Sigmoid colon (tissue), 7 donors: ENCODE measurements at places on chromosomes 6 and 20. TPM values are rescaled to one million over a fixed set of nuclear protein-coding genes. Genes with fewer than 3 reads are reported as not detected.

DNA sequence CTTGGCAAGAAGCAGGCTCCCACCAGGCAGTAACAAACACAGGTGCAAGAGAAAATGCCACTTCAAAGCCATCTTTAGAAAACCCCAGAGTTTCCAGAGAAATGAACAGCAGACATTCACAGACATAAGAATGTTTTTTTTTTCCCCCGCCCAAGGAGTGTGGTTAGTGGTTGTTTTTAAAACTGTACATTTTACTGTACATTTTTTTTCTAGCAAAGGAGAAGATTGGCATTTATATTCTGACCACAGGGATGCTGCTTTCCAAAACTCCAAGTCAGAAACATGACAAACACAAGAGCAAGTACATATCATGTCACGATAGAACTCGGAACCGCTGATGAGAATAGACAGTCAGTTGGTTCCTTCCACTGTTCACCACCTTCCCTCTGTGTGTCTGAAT lies 197.9 kb downstream of the LRFN2 start:
- H3K4me3 ChIP-seq, result no peak overlapping the region
- DNase-seq, result no peak
- no peaks in the 10 kb centered on the region for H3K4me1 ChIP-seq
- peaks cover 20% of the 10 kb centered on the region for H3K27me3 ChIP-seq

- no peak overlapping the region for H3K4me3 ChIP-seq
- no peak for DNase-seq
- no peaks in the 10 kb centered on the region for H3K36me3 ChIP-seq
- H3K4me1 ChIP-seq, result no peaks in the 10 kb centered on the region
- H3K27me3 ChIP-seq, result no peaks in the 10 kb centered on the region
These were observed 77.6 kb downstream of the SCML4 start for GRCh38 chr6:107746461-107747030.

GRCh38 chr6:63418741-63419140 lies 99.0 kb upstream of the LGSN start:
- H3K4me1 ChIP-seq, result no peaks in the 10 kb centered on the region
- no peaks in the 10 kb centered on the region for H3K27me3 ChIP-seq
- no peaks in the 10 kb centered on the region for H3K36me3 ChIP-seq
- DNase-seq, result no peak
- H3K4me3 ChIP-seq, result no peak overlapping the region

GRCh38 chr6:57276946-57277345 lies 40.5 kb upstream of the PRIM2 start:
- DNase-seq, result no peak
- no peaks in the 10 kb centered on the region for H3K27me3 ChIP-seq
- H3K4me3 ChIP-seq, result no peak overlapping the region
- peaks cover 14% of the 10 kb centered on the region for H3K4me1 ChIP-seq
- H3K27ac ChIP-seq, result no peak overlapping the region

DNA sequence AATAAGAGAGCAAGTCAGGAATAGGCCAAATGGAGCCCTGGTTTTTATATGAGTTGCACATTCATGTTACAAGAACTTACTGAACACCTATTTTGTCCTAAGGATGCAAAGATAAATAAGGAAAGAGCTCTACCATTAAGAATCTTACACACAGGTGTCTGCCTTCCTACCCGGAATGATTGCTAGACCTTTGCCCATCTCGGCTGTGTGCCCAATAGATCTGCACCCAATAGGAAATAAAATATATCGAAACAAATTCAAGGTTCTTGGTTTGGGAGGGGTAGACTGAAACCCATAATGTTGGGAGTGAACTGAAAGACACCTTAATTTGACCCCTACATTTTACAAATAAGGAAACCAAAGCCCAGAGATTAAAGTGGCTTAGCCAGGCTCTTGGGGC lies 48.9 kb downstream of the EDN1 start:
- no peak overlapping the region for H3K27ac ChIP-seq
- H3K4me1 ChIP-seq, result no peaks in the 10 kb centered on the region
- no peak for DNase-seq
- no peaks in the 10 kb centered on the region for H3K27me3 ChIP-seq
- H3K36me3 ChIP-seq, result no peaks in the 10 kb centered on the region
- no peak overlapping the region for H3K4me3 ChIP-seq

GRCh38 chr6:25899123-25899522 lies 25.1 kb upstream of the SLC17A3 start:
- DNase-seq, result no peak
- H3K27ac ChIP-seq, result no peak overlapping the region
- no peak overlapping the region for H3K4me3 ChIP-seq

- H3K4me1 ChIP-seq, result no peaks in the 10 kb centered on the region
- H3K27me3 ChIP-seq, result no peaks in the 10 kb centered on the region
- H3K36me3 ChIP-seq, result no peaks in the 10 kb centered on the region
- no peak overlapping the region for H3K27ac ChIP-seq
These were observed 80.5 kb downstream of the SMPDL3A start for GRCh38 chr6:122869437-122870024.

- peaks cover 56% of the 10 kb centered on the region for H3K4me1 ChIP-seq
- H3K36me3 ChIP-seq, result no peaks in the 10 kb centered on the region
- H3K4me3 ChIP-seq, result no peak overlapping the region
- DNase-seq, result no peak
- H3K27ac ChIP-seq, result no peak overlapping the region
These were observed 4.9 kb downstream of the CHD6 start for GRCh38 chr20:41613321-41613720.

DNA sequence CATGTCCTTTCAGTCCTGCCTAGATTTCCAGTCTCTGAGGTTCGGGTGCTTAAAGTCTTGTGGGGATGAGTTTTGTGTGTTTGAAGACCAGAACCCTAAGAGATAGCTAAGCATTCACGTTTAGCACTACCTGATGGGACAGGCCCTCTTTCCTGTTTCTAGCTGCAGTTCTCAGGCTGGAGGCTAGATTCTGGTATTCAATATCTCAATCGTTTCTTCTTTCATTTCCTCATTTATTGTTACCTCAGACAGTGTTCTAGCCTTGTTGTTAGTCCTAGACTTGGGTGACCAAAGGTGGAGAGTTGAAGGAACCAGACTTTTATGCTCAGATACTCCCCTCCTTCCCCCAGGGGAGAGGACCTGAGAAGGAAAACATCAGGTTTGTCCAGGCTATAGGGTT lies 16.8 kb downstream of the CEP250 start:
- peaks cover 44% of the 10 kb centered on the region for H3K36me3 ChIP-seq
- DNase-seq, result no peak
- no peaks in the 10 kb centered on the region for H3K27me3 ChIP-seq
- no peaks in the 10 kb centered on the region for H3K4me1 ChIP-seq
- H3K4me3 ChIP-seq, result no peak overlapping the region
- H3K27ac ChIP-seq, result no peak overlapping the region

GRCh38 chr6:20589266-20589665 lies 55.0 kb downstream of the CDKAL1 start:
- no peak overlapping the region for H3K27ac ChIP-seq
- no peak overlapping the region for H3K4me3 ChIP-seq
- no peaks in the 10 kb centered on the region for H3K4me1 ChIP-seq
- no peak for DNase-seq

- H3K4me3 ChIP-seq, result no peak overlapping the region
- H3K36me3 ChIP-seq, result no peaks in the 10 kb centered on the region
- H3K27ac ChIP-seq, result no peak overlapping the region
- no peaks in the 10 kb centered on the region for H3K27me3 ChIP-seq
These were observed 499.8 kb upstream of the PTCHD4 start for GRCh38 chr6:48610846-48611245.

GRCh38 chr20:49987015-49987867 lies 4.5 kb downstream of the SNAI1 start:
- no peak overlapping the region for H3K4me3 ChIP-seq
- H3K27ac ChIP-seq, result peak overlapping the region; percentile 69
- no peaks in the 10 kb centered on the region for H3K27me3 ChIP-seq
- DNase-seq, result no peak

DNA sequence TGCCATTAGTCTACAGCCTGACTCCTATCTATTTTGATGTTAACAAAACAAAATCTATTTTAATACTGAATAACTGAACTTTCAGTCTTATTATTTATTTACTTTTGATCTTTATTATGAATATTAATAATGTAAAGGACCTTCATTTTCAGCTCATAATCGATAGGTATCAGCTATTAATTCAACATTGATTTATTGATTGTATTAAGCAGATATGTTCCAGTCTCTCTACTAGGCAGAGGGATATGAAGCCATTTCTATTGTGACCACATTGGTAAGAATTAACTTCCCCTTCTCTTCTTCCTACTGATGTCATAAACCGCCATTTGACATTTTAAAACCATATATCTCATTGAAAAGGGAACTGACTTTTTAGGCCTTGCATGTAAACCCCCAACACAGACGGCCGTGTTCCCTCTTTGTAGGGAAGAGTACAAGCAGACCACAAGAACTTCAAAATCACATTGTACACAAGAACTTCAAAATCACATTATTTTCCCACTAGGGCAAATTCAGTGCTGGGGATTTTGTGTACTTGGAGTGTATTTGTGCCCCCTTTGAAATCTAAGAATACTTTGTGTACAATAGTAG lies 69.5 kb upstream of the FABP7 start:
- DNase-seq, result no peak
- no peak overlapping the region for H3K4me3 ChIP-seq
- H3K27me3 ChIP-seq, result no peaks in the 10 kb centered on the region
- no peaks in the 10 kb centered on the region for H3K36me3 ChIP-seq

GRCh38 chr6:7418238-7418905 lies 28.8 kb downstream of the RIOK1 start:
- no peak overlapping the region for H3K27ac ChIP-seq
- no peak for DNase-seq
- peaks cover 53% of the 10 kb centered on the region for H3K36me3 ChIP-seq
- no peak overlapping the region for H3K4me3 ChIP-seq
- no peaks in the 10 kb centered on the region for H3K27me3 ChIP-seq

GRCh38 chr6:34484899-34485298 lies 19.0 kb downstream of the PACSIN1 start:
- no peak for DNase-seq
- no peaks in the 10 kb centered on the region for H3K36me3 ChIP-seq
- H3K4me3 ChIP-seq, result no peak overlapping the region

DNA sequence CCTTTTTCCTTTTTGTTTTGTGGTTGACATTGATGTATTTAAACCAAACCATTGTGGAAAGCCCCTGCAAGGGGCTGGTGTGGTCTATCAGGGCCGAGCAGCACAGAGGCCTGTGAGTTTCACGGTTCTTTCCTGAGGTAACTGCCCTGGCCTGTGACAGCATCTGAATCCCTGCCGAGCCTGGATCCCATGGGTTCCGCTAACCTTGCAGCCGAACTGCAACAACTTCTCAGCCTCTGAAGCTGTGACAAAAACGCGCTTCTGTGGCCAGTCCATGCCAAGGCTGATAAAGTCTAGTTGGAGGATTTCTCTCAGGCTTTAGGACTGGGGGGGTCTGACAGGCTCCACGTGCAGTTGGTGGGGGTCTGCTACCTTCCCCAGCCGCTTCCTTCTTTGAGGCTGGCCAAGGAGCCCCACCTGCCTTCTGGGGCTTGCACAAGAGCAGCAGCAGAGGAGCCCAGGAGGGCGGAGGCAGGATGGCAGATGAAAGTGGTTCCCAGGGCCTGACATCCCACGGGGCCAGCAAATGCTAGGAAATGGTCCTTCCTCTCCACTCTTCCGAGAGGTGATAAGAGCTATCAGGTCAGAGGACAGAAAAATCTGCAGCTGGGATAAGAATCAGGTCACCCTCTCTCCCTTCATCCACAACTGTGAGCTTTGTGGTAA lies 150.9 kb downstream of the PREX1 start:
- H3K36me3 ChIP-seq, result no peaks in the 10 kb centered on the region
- H3K4me1 ChIP-seq, result peaks cover 3% of the 10 kb centered on the region
- no peak for DNase-seq
- H3K27ac ChIP-seq, result no peak overlapping the region
- H3K27me3 ChIP-seq, result no peaks in the 10 kb centered on the region

GRCh38 chr20:3135507-3136070 lies 24.1 kb downstream of the FASTKD5 start:
- no peak overlapping the region for H3K4me3 ChIP-seq
- H3K27ac ChIP-seq, result no peak overlapping the region
- no peaks in the 10 kb centered on the region for H3K36me3 ChIP-seq
- H3K4me1 ChIP-seq, result no peaks in the 10 kb centered on the region
- no peaks in the 10 kb centered on the region for H3K27me3 ChIP-seq

- H3K27me3 ChIP-seq, result no peaks in the 10 kb centered on the region
- H3K27ac ChIP-seq, result no peak overlapping the region
- H3K4me1 ChIP-seq, result no peaks in the 10 kb centered on the region
- no peak for DNase-seq
These were observed 108.6 kb upstream of the VGLL2 start for GRCh38 chr6:117156741-117157140.

DNA sequence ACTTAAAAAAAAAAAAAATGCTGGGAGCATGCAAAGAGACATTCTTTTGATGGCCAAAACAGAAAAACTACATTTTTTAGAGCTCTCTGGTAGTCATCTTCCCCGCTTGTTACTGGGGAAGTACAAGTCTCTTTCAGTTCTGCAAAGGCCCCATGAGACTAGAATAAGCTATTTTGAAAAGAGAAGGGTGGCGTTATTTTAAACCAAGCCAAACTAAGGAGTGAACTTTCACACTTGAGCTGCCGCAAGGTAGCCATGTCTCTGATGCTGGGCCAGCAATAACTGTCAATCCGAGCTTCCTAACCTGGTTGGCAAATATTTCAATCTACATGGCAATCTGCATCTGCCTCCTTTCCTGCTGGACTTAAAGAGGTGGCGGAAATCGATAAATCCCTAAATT lies 96.7 kb downstream of the L3MBTL3 start:
- no peak overlapping the region for H3K4me3 ChIP-seq
- DNase-seq, result no peak
- H3K4me1 ChIP-seq, result no peaks in the 10 kb centered on the region
- H3K27ac ChIP-seq, result no peak overlapping the region
- H3K36me3 ChIP-seq, result no peaks in the 10 kb centered on the region

GRCh38 chr6:42171813-42172581 lies 1.2 kb upstream of the GUCA1A start:
- H3K36me3 ChIP-seq, result no peaks in the 10 kb centered on the region
- DNase-seq, result no peak
- H3K4me1 ChIP-seq, result no peaks in the 10 kb centered on the region
- no peaks in the 10 kb centered on the region for H3K27me3 ChIP-seq

- H3K27me3 ChIP-seq, result no peaks in the 10 kb centered on the region
- no peak overlapping the region for H3K4me3 ChIP-seq
- DNase-seq, result no peak
- no peaks in the 10 kb centered on the region for H3K36me3 ChIP-seq
These were observed 17.9 kb upstream of the CCDC170 start for GRCh38 chr6:151475653-151476523.

DNA sequence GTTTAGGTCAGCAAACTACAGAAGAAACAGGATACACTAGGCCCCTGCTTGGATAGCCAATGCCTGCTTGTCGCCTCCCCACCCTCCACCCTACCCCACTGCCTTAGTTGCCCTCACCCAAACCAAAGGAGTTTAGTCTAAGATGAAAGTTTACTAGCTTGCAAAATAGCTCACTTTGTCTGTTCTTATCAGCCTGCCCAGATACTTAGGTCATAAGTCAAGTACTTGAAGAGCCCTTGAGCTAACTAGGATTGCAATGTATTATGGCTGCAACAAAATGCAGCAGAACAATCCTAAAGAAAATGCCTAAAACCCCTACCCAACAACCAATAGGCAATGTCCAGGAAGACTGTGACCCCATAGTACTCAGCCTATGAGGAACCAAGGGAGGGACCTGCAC lies 7.3 kb upstream of the ENTPD6 start:
- no peak for DNase-seq
- no peak overlapping the region for H3K27ac ChIP-seq
- no peaks in the 10 kb centered on the region for H3K4me1 ChIP-seq

Gene LRRC1
- 20.8 TPM for total RNA-seq

Gene ETV7
- total RNA-seq, result 2.2 TPM

Gene MUCL3
- total RNA-seq, result not detected

Gene IYD
- total RNA-seq, result under 0.01 TPM

Gene OLIG3
- total RNA-seq, result not detected

Gene RIMS4
- 0.66 TPM for total RNA-seq

Gene GPANK1
- 29.6 TPM for total RNA-seq

Gene TNXB
- total RNA-seq, result 115 TPM

Gene TGM3
- not detected for total RNA-seq

Gene RAMACL
- total RNA-seq, result 3.0 TPM

Gene PPP1R3G
- total RNA-seq, result 2.0 TPM

Gene CYP21A2
- 2.9 TPM for total RNA-seq

Gene DDAH2
- total RNA-seq, result 146 TPM
